IMR-90 (cell line): ENCODE measurements at places on chromosomes 13 and 19. TPM values are rescaled to one million over a fixed set of nuclear protein-coding genes. Genes with fewer than 3 reads are reported as not detected.

Gene PSPN
- polyA plus RNA-seq: 0.34 and 0.37 TPM in 2 replicates

Gene C13orf42
- polyA plus RNA-seq: not detected in 2 replicates

Gene HPN
- not detected in 2 replicates for polyA plus RNA-seq

Gene KLK1
- not detected in 2 replicates for polyA plus RNA-seq

Gene PRR19
- polyA plus RNA-seq: 1.6 and 1.8 TPM in 2 replicates

Gene GRWD1
- 22.5 and 25.2 TPM in 2 replicates for polyA plus RNA-seq

Gene ELSPBP1
- polyA plus RNA-seq: not detected in 2 replicates

Gene ZNF681
- 0.10 and 0.15 TPM in 2 replicates for polyA plus RNA-seq

Gene MYADM
- 96.1 and 112 TPM in 2 replicates for polyA plus RNA-seq

Gene POU2F2
- polyA plus RNA-seq: 5.0 and 6.6 TPM in 2 replicates

Gene LRRC8E
- 6.4 and 6.9 TPM in 2 replicates for polyA plus RNA-seq

Gene CGB5
- polyA plus RNA-seq: not detected in 2 replicates

Gene CCDC169
- polyA plus RNA-seq: 0.62 TPM in 2 replicates

DNA sequence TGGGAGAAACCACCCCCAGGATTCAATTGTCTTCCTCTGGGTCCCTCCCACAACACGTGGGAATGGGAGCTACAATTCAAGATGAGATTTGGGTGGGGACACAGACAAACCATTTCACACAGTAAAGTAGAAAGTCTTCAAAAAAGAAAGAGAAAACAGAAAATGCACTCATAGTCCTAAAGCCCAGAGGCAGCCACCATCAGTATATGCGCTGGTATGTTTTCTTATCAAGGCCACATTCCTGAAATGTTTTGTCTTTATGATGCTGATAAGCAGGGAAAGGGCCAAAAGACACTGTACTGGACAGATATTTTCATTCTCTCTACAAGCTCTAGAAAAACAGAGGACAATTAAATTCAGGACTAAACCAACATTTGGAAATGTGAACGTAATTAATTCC, 375.8 kb upstream of the TSHZ3 start:
- DNase-seq: no peak

- DNase-seq: no peak
Measured at GRCh38 chr13:114082849-114083645, 49.4 kb downstream of the RASA3 start.

DNA sequence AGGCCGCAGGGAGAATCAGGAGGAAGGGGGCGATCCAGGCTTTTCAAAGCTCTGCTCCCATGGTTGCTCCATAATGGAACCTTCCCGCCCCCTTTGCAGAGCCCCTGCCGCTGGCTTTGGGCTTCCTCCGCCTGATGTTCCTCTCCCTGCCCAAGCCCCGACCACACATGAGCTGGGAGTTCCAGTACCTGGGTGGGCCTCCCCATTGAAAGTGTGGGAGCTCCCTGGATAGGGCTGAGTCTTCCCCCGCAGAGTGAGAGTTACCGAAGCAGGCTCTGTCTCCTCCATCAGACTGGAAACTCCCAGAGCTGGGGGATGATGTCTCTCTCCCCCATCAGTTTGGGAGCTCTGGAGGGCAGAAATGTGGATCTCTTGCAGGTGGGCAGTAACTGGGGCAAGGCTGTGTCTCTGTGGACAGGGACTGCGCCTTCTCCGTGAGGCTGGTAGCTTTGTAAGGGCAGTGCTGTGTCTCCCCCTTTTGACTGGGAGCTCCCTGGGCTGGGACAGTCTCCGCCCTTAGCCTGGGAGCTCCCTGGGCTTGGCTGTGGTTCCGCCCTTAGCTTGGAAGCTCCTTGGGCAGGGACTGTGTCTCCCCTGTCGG, 722 bp downstream of the DCAF15 start:
- DNase-seq: peak; percentile 39

DNA sequence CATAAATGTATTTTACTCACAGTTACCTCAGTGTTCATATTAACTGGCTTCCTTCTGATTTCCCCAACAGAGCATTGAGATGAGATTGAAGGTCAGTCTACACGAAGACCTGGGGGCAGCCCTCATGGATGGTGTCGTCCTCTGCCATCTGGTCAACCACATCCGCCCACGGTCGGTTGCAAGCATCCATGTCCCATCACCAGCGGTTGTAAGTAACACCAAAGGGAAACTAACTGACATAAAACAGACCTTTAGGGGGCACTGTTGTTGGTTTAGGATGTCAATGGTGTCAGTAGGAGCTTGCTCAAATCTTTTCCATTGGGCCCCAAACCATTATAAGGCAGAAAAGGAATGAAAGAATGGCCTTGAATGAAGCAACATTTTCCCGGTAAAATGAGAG, 68.2 kb downstream of the ESD start:
- DNase-seq: no peak

- DNase-seq: no peak
Measured at GRCh38 chr19:33129901-33130300, 2.0 kb upstream of the WDR88 start.

- no peak for DNase-seq
Measured at GRCh38 chr13:66323745-66324347, 906.3 kb downstream of the PCDH9 start.

DNA sequence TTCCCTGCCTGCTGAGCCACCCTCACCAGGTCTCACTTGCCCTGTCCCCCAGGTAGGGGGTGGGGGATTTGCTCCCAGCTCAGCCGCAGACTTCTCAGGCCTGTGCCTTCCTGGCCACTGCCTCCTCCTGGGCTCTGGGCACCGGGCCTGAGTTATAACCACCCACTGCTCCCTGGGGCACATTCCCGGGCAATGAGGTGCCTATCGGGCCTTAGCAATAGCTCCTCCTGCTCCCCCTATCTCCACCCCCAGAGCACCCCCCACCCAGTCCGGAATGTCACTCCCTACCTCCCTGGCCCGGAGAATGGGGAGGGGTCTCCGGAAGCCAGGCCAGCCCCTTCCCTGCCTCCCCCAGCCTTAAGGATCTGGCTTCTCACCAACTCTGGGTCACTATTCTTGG, at the start of gene KLK5:
Gene KLK5 (minus strand): TSS at position 129 of the 400 bp plus-strand sequence. CDS start 381 bp downstream, outside the sequence.
- DNase-seq: no peak

- no peak for DNase-seq
Measured at GRCh38 chr13:104522235-104523072, 1456.2 kb upstream of the SLC10A2 start.

DNA sequence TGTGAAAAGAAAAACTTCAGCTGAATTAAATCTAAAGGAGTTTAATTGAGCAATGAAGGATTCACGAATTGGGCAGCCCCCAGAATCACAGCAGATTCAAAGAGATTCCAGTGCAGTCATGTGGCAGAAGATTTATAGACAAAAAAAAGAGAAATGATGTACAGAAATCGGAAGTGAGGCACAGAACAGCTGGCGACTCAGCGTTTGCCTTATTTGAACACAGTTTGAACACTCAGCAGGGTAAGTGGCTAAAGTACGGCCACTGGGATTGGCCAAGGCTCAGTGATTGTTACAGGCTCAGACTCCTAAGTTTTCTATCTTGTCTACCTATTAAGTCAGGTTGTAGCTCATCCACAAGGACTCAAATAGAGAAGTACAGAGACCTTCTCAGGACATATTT, 11.6 kb upstream of the CFAP97D2 start:
- DNase-seq: peak; percentile 38

DNA sequence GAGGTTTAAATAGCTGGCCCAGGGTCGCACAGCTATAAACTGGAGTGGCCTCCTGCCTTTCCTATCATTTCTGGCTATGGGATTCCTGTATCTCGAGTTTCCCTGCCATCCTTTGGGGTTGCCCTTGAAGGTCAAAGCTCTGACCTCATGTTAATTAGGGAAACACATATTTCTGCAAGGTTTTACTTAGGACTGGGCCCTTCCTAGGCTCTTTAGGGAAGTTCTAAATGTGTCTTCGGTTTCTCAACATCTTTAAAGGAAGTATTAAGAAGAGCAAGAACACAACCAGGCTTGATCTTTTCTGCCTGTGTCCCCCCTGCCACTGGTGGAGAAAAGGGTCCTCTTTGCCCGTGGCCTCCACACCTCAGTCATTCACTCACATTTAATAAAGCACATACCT, 10.8 kb downstream of the LCP1 start:
- DNase-seq: no peak

GRCh38 chr13:91318886-91319285, 28.6 kb upstream of the MIR17HG start:
- no peak for DNase-seq

DNA sequence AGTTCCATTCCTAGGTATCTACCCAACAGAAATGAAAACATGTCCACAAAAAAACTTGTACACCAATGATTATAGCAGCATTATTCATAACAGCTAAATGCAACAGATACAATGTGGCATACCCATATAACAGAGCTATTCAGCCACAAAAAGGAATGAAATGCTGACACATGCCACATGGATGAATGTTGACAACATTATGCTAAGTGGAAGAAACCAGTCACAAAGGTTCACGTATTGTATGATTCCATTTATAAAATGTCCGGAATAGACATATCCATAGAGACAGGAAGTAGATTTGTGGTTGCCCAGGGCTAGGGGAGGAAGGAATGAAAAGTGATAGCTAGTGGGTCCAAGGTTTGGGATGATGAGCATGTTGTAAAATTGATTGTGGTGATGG, 10.8 kb downstream of the CRYL1 start:
- DNase-seq: no peak

- no peak for DNase-seq
Measured at GRCh38 chr13:95197548-95197947, 103.7 kb downstream of the ABCC4 start.

- DNase-seq: no peak
Measured at GRCh38 chr19:16167055-16167454, 6.3 kb downstream of the CIB3 start.

- peak; percentile 72 for DNase-seq
Measured at GRCh38 chr13:93505104-93505952, 278.7 kb downstream of the GPC6 start.

- no peak for DNase-seq
Measured at GRCh38 chr13:74253161-74253560, 119.0 kb upstream of the KLF12 start.

- no peak for DNase-seq
Measured at GRCh38 chr13:43647471-43647870, 139.3 kb downstream of the ENOX1 start.

- DNase-seq: peak; percentile 60
Measured at GRCh38 chr13:42215578-42216421, 56.2 kb upstream of the AKAP11 start.

DNA sequence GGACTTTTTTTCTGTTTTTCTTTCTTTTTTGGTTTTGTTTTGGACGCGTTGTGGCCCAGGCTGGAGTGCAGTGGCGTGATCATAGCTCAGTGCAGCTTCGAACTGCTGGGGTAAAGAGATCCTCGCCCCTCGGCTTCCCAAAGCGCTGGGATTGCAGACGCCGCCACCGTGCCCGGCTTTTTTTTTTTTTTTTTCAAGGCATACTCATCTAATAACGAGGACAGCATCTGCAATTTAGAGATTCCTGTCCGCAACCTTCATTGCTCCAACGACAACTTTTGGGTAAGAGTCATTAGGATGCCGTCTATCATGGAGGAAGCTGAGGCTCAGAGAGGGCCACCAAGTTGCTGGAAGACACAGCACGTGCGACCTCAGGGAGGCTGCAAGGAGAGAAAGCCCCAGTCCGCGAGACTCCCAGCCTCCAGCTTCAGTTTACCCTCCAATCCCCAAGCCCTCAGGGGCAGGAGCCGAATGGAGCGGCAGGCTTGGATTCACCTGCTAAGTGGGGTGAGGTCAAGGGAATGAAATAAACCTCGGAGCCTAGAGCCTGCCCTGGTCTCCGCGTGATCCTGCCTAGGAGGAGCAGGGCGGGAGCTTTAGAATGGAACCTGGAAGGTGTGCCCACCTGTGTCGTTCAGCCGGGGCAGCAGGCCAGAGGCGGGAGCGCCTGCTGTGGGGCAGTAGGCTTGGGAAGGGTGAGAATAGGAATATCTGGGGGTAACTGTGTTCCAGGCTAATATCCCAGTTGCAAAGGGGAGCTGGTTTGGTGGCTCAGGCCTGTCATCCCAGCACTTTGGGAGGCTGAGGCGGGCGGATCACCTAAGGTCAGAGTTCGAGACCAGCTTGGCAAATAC, 676 bp upstream of the POLRMT start:
- peak; percentile 11 for DNase-seq

DNA sequence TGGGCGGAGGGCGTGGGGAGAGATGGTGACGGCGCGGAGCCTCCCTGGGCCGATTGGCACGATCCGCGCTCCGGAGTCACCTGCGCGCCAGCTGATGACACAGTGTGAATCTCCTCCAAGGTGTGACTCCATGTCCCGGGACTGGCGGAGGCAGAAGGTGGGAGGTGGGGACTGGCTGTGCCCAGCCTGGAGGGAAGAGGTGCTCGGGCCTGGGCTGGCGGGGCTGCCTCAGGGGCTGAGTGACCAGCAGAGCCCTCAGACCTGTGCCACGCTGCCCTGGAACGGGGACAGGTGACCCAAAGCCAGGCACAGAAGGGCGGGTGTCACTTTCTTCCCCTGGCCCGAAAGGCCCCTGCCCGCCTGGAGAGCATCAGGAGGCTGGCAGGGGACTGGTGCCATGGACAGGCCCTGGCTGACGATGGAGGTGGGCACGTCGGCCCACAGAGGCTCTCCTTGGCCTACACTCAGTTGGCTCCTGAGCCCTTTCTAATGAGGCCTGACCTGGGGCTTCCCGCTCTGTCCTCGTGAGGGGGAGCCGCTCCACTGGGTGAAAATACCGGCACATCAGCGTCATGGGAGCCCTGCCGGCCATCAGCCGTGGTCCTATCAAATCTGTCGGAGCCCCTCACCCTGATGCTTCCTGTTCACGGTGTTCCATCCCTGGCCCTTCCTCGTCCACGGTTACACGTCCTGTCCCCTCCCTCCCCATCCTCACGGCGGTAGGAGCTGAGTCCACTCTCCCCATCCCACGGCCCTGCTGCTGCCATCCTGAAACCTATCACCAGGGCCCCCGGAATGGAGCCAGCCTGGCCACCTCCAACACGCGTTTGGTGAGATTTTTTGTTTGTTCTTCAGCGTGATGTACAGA, 75.6 kb downstream of the SPACA7 start:
- DNase-seq: no peak

GRCh38 chr19:46081928-46082727, 41.3 kb upstream of the IGFL4 start:
- peak; percentile 67 for DNase-seq

- DNase-seq: peak; percentile 54
Measured at GRCh38 chr13:104773775-104774174, 1707.6 kb upstream of the SLC10A2 start.

DNA sequence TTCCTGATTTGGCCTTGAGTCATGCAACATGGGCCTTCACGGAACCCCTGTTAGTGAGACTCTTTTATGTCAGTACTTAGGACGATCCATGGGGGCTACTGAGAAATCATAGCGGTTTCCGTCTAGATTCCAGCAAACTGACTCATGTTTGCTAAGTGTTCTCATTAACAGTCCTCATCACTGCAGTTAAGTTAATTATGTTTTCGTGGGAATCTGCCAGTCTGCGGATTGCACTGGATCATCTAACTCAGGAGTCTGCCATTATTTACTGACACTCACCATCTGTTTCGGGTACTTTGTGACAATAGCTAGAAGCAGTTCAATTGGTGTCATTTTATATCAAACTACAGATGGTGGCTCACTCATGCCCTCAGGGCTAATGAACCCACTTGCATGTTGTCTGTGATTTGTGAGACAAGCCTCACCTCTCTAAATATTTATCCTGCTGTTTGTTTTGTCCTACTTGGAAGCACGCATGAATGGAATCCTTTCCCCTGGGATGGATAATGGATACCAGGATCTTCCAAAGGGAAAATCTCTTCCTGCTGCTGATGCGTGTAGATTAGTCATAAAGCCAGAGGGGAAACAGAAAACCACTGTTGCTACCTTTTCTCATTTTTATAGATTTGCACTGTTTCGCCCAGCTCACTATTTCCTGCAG, 61.8 kb downstream of the RAB20 start:
- DNase-seq: peak; percentile 50
